ENCODE measurements at places on chromosomes 1 and 21.
A peak's percentile ranks its signal among the peaks of the same experiment; 100 is the strongest.

DNA sequence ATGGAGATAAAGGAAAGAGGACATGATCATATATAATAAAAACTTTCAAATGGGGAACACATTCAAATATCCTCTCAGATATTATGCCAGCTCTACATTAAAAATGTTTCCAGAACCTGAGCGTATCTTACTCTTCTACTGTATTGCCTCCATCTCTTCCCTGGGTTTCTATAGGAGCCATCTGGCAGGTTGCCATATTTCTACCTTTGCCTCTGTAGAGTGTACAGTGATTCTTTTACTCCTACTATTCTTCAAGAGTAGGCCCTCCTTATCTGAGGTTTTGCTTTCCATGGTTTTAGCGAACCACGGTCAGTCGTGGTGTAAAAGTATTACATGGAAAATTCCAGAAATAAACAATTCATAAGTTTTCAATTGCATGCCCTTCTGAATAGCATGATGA, 259.5 kb downstream of the GRIK1 start:
- no peak for DNase-seq

DNA sequence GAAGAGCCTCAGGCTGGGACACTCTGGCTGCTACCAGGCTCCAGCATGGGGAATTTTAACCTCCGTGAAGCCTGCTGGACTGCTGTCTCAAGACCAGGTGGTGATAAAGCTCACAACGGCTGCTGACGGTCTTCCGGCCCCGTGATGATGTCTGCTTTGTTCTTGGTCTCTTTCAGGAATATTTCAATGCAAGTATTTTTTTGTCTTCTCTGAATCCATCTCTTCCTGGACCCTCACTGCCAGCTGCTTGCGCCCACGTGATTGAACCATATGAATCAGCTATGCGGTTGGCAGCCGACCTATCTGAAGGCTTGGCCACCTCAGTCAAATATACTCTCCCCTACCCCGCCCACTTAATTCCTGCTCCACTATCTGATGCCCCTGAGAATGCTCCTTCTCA, 14.6 kb upstream of the SLC6A17 start:
- DNase-seq: no peak

DNA sequence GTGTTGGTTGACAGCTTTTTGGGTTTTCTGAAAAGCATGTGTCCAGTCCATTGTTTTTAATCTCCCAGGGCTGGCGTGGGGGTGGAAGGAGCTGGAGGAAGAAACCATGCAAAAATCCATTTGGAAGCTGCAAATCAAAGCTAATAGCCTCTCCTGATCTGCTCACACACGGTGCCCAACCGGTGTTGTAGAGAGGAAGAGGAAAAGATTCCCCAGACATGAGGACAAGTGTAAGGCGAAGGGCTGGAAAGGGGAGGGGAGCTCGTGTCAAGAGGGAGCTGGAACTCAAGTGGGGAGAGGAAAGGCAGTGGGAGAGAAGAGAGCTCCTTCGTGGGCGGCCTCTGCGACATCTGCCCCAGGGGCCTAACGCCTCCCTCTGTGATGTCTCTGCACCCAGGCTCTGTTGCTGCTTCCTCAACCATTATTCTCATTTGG, 112.3 kb upstream of the IRF2BP2 start:
- DNase-seq: peak; percentile 37

DNA sequence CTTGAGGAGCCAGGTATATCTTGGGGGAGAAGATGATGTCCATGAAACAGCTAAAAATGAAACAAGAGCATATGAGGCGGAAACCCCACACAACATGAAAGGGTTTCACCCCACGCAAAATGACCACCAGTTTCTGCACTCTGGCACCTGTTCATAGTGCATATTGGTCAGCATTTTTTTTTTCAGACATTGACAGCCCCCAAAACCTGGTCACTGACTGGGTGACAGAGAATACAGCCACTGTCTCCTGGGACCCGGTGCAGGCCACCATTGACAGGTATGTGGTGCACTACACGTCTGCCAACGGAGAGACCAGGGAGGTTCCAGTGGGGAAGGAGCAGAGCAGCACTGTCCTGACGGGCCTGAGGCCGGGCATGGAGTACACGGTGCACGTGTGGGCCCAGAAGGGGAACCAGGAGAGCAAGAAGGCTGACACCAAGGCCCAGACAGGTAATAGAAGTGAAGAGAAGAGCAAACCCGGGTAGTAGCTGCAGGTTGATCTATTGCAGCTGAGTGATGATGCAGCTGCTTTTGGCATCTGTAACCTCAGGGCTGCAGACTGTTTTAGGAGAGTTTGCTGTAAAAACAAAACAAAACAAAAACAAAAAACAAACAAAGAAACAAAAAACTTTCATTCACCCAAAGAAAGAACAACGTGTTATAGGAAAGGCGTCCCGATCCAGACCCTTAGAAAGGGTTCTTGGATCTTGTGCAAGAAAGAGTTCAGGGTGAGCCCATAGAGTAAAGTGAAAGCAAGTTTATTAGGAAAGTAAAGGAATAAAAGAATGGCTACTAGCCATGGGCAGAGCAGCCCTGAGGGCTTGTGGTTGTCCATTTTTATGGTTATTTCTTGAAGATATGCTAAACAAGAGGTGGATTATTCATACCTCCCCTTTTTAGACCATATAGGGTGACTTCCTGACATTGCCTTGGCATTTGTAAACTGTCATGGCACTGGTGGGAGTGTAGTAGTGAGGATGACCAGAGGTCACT, 51.0 kb downstream of the TNN start:
- no peak for DNase-seq

DNA sequence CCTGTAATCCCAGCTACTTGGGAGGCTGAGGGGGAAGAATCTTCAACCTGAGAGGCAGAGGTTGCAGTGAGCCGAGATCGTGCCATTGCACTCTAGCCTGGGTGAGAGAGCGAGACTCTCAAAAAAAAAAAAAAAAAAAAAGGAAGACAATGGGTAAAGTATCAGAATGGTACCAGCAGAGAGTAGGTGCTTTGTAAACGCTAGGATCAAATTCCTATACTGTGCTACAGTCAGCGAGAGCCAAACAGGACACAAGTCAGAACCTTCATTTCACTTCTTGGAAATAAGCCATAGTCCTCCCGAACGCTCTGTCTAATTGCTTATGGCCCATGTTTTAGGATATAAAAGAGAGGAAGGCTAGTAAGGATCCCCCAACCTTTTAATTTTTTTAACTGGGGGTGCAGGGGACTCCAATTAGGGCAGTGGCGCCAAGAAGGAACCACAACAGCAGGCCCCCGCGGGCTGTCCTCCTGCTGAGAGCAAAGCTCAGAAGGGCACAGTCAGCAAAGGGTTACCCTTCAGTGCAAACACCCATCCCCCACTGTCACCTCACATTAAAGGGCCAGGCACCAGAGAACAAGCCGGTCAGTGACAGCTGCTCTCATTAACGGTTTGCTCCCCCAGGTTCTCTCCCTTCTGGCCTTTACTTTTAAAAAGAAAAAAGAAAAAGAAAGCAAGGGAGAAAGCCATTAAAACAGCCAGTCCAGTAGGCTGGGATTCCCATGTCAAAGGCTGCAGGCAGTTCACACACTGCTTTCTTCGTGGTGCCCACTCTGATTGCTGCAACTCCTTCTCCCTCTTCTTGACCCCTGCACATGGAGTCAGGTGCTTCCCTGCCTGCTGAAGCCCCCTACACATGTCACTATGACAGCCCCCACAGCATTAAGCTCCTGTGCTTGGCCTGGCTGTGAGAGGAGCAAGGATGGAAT, 69.4 kb downstream of the PLPP3 start:
- no peak for DNase-seq

- no peak for DNase-seq
Measured at GRCh38 chr1:117541585-117541984, 64.3 kb upstream of the TENT5C start.

GRCh38 chr21:32015461-32016139, 142.8 kb downstream of the HUNK start:
- no peak for DNase-seq

DNA sequence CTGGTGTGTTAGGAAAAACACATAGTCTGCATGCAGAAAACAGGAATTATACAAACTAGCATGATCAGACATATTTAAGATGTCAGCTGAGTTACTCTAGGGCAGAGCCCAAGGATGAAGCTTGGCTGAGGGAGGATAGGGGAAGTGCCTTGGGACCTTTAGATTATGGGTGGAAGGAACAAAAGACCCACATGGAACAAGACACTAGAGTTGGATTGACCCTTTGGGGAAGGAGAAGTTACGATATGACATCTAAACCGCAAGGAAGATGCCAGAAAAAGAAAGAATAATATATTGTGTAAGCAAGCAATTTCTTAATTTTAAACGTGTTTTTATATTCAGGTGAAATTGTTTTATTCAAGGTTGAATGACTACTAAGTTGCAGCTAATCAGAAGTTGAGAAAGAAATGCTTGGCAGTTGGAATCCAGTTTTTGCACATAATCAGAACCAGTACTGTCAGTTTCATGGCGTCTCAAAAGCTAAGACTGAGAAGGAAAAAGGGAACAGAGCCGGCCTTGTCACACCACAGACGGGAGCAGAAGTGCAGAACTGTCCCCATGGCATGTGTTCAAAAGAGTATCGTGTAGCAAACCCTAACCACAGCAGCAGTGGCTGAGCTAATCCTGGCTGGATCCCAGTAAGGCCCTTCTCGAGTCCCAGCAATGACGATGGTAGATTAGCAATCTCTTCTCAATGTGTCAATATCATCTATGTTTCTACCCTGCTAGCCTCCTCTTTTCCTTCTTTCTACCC, 31.2 kb upstream of the IFNAR2 start:
- peak; percentile 87 for DNase-seq

GRCh38 chr1:241460098-241460873, 59.3 kb downstream of the FH start:
- DNase-seq: no peak

GRCh38 chr1:150311762-150312161, 9.6 kb upstream of the PRPF3 start:
- DNase-seq: no peak

DNA sequence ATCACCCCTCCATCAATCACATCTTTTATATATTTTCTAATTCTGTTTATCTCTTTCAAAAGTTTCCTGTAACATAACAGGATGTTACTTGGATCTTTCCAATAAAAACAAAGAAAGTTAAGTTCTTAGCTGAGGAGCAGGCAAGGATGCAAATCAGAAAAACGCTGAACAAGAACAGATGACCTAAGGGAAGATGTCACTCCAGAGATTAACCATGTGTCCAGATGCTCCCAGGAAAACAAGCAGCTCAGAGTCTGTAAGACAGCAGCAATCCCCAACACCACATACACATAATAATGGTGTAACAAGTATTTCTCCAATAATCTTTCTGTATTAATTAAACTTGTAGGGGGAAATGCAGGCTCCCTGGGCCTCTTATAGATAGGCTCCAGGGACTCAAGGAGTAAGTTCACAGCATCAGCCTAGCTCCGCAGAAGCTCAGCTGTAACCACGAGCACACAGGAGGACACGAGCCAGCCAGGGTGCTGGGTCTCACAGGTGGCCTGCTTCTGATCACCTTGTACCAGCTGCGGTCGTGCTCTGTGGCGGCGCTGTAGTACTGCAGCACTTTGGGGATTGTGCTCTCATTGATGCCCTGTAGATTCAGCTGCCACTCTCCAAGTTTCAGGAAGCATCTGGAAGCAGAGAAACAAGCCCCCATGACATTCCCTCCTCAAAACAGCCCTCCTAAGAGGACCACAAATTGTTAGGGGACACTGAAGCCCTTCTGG, 33.1 kb upstream of the EXOSC10 start:
- DNase-seq: no peak

GRCh38 chr1:92365378-92366039, 66.7 kb downstream of the RPAP2 start:
- DNase-seq: no peak

GRCh38 chr1:102097451-102097850, 100.7 kb upstream of the OLFM3 start:
- DNase-seq: no peak

GRCh38 chr1:227758366-227758765, 23.1 kb downstream of the SNAP47 start:
- DNase-seq: peak; percentile 2

DNA sequence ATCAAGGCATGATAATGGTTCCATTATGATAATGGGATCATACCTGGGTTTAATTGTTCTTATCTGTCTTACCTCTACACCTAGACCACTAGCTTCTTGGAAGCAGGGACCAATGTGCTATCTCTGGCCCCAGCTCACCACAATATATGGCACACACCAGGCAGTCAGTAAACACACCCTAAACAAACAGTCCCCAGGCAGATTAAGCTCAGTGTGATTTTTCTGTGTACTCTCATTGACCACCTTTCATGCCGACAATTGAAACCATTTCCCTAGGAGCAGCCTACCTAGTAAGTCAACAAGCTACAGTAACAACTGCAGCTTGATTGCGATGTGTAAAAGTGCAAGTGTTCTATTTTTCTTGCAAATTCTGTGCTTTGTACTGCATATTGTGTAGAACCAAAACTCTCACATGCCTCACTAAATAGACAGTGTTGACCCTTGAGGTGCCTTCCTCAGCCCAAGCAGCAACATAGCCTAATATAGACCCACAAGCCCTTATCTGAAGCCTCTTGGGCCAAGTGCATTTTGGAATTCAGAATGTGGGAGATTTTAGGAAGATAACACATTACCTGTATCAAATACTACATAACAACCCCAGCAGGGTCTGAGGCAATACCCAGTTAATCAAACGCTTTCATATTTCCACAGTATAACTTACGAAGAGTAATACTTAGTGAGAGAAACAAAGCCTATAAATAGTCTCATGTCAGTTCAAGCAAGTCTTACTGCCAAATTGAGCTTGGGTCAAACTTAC, 32.0 kb downstream of the INPP5B start:
- DNase-seq: no peak

DNA sequence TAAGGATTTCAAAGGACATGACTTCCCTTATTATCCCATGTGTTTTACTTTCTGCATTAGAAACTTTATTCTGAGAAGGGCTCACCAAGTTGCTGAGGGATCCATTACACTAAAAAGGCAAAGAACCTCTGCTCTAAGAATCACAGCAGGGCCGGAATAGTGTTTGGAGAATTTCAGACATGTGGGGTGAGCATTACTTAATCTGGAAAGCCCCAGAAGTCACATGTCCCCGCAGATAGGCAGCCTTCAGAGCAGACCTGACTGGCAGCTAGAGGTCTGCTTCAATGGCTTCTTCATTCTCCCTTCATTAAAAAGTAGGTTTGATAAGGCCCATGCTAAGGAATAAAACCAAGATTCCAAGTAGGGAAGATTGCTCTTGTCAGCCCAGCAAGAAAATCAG, 52.6 kb upstream of the RBM15 start:
- peak; percentile 77 for DNase-seq

GRCh38 chr21:39012326-39013230, 170.7 kb downstream of the PSMG1 start:
- DNase-seq: no peak

- no peak for DNase-seq
Measured at GRCh38 chr1:92126088-92126487, 45.9 kb downstream of the BTBD8 start.
